ENCODE measurements at places on chromosomes 11 and 22.
A peak's percentile ranks its signal among the peaks of the same experiment; 100 is the strongest.

GRCh38 chr11:123799438-123799837 lies 6.7 kb downstream of the OR6M1 start:
- DNase-seq = no peak

DNA sequence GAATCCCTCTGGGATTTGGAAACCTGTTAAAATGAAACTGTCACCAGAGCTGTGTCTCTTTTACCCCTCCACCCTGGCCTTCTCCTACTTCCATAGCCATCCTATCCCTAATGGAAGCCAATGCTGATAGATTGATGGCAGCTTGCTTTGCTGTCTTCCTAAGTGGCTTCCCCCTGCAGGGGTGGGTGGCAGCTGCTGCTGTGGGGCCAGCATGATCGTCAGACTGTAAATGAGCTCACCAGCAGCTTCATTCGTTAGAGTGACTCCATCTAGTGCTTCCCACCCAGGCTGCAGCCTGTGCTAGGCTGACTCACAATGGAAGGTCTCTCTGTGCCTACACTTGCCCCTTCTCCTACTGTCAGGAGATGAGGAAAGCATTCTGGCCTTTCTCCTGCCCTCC lies 311.0 kb downstream of the BUD13 start:
- DNase-seq = no peak

DNA sequence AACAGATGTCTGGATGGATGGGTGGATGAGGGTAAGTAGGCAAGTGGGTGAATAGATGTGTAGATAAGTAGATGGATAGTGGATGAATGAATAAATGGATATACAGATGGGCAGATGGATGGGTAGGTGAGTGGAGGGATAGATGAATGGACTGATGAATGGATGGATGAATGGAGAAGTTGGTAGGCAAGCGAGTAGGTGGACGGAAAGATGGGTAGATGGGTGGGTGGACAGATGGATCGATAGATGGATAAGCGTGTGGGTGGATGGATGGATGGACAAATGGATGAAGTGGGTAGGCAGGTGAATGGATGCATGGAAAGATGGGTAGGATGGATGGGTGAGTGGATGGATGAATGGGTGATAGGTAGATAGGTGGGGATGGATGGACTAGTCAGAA lies 393.2 kb downstream of the SHANK2 start:
- DNase-seq = no peak

DNA sequence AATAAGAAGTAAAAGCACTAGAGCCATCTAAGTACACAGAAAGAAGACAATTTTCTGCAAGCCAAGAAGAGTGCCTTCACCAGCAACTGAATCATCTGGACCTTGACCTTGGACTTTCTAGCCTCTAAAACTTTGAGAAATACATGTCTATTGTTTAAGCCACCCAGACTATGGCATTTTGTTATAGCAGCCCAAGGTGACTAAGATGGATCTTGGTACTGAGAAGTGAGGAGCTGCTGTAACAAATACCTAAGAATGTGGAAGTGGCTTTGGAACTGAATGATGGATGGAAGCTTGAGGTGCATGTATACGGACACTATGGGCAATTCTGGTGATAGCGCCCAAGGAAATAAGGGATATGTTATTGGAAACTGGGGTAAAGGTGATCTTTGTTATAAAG lies 14.9 kb downstream of the CFAP300 start:
- DNase-seq = no peak

DNA sequence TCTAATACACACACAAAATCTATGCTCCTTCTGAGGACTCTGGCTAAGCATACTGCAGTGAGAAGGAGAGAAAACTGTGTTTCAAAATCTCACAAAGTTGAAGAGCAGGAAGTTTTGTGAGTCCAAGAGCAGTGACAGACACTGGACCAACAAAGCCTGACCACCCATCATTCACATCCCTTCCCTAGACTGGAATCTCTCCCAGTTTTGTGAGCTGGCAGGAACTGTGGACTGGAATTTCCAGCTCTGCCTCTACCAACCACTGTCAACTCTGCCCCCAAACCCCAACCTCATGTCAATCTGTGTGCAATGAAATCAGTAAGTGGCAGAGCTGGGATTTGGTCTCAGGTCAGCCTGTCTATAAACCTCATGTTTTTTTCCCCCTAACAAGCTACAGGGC lies 112.6 kb downstream of the ARL14EP start:
- DNase-seq = no peak

DNA sequence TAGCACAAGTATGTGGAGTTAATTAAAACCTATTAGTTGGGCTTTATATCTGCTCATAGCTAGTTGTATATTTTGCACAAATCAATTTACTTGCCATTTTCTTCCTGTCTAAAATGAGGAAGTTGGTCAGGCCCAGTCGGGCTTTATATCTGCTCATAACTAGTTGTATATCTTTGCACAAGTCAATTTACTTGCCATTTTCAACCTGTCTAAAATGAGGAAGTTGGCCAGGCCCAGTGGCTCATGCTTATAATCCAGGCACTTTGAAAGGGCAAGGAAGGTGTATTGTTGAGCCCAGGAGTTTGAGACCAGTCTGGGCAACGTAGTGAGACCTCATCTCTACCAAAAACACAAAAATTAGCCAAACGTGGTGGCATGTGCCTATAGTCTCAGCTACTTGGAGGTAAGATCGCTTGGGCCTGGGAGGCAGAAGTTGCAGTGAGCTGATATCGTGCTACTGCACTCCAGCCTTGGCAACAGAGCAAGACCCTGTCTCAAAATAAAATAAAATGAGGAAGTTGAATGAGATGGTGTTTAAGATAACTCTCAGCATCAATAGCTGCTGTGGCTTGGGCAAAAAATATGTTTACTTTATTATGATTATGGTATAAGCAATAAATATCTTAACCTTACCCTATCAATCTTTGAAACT lies 1558.6 kb upstream of the RAG2 start:
- no peak for DNase-seq

DNA sequence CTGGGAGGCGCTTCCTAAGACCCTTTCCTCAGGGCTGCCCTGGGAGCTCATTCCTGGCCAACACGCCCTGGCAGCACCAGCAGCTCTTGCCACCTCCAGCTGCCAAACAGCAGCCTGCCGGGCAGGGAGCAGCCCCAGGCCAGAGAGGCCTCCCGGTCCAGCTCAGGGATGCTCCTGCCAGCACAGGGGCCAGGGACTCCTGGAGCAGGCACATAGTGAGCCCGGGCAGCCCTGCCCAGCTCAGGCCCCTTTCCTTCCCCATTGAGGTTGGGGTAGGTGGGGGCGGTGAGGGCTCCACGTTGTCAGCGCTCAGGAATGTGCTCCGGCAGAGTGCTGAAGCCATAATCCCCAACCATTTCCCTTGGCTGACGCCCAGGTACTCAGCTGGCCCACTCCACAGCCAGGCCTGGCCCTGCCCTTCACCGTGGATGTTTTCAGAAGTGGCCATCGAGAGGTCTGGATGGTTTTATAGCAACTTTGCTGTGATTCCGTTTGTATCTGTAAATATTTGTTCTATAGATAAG lies 7.6 kb downstream of the SLC39A13 start:
- no peak for DNase-seq

DNA sequence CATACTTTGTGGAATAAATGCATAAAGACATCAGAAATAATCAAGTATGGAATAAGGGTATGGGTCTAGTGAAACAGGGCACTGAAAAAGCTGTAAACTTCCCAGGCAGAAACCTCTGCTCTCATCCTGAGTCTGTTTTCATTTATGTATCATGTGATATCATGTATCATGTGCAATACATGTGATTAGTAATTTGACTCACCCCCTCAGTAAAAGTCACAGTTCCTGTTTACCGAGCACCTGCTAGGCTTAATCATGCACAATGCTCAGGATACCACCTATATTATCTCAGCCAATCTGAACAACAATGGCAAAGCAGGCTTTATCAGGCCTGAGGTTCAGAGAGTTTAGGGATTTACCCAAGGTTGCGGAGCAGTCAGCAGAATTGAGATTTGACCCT lies 250.6 kb upstream of the TENM4 start:
- no peak for DNase-seq

DNA sequence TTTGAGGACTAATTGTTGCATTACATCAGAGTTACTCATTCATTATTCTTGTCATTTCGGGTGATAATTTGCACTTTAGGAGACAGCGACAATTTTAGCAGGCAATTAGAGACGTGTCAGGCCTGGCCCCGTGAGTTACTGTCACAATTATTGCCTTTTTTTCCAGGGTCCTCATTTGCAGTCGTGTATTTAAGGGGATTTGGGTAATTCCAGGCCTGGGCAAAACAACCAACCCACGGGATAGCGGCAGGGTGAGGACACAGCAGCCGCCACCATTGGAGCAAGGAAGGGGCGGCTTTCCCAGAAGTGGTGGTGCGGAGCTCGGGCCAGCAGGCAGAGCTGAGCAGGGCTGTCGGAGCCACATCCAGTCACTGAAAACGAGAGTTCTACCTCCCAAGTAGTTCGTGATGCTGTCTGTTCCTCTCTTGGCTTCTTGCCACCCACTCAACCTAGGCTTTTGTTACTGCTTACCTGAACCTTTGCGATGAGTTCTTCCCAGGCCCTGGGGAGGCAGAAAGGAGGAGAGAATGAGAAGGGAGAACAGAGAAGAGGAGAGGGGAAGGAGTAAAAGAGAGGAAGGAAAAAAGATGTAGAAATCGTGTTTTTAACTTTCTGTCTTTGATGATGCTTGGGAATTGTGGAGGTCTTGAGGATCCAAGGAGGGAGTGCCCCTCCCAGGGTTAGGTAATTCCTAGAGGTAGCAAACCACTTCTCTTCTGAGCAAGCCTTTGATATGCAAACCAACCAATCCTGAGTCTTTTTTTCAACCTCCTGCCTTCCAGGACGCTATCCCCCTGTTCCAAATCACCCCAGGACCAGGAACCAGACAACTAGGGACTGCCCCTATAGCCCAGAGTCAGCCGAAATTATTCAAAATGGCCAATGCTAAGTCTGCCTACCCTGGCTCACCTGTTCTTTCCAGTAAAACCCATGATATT lies 236.1 kb downstream of the MIAT start:
- DNase-seq = no peak

DNA sequence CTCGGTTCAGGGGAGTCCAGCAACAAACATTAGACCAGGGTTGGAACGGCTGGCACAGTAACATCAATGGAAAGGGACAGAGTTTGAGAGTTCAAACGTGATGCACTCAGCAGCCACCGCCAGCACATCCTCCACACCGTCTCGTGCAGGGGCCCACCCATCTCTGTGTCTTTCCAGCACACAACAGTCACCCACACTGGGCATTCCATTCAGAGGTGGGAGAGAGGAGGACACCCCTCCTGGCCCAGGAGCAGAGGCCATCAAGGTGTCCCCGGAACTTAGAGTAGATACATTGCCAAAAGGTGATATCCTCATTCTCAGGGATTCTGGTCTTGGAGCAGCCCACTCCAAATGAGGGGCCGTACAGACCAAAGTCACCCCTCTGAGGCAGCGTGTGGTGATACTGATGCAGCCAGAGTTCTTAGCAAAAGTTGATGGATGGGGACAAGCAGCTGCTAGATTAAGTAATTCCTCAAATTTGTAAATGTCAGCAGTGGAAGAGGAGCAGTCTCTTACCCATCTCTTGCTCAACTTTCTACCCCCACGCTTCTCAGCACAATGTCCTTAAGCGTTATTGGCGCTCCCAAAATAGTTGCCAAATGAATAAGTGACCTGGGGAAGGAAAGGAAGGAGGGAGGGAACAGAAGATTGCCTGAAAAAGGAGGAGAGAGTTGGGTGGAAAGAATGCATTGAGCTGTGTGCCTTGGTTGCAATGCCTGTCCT lies 5.5 kb downstream of the SNAP29 start:
- DNase-seq = no peak

GRCh38 chr11:20131788-20132666 lies 28.2 kb downstream of the DBX1 start:
- DNase-seq = peak; percentile 26

DNA sequence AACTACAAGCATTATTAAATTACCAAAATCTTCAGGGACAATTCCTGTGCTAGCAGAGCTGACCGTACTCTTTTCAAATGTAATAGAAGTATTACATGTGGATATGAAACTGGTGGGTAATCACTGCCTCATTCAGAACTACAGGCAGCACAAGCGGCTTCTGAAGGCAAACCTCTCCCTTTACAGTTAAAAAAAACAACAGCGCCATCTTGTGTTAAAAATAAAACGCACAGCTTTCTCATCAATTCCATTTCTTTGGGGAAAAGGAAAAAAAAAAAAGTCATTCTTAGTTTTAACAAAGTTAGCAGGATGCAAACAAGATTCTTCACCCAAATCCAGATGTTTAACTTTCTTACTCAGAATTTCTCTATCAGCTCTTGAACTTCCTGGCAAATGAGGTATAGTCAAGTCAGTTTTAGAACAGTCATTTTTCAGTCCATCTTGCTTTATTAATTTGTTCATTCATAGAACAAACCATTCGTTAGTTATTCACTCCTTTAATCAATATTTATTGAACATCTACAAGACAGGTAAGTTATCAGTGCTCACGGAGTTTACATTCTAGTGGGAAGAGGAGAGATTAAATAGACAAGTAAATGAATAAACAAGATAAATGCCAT lies 331.8 kb upstream of the MPPED2 start:
- no peak for DNase-seq

DNA sequence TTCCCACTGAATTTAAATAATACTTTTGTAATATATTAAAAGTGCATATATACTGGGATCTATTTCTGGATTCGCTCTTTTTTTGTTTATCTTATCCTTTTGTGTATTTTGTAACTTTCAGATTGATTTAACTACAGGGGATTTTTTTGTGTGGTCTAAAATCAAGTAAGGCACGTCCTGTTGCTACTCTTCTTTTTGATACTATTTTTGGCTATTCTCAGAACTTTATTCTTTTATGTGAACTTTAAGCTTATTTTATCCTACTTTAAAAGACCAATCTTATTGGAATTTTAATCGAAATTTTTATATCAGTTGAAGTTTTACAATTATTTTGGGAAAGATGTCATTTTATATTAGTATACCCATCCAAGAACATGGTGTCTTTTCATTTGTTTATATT lies 106.8 kb downstream of the UVRAG start:
- DNase-seq = no peak

DNA sequence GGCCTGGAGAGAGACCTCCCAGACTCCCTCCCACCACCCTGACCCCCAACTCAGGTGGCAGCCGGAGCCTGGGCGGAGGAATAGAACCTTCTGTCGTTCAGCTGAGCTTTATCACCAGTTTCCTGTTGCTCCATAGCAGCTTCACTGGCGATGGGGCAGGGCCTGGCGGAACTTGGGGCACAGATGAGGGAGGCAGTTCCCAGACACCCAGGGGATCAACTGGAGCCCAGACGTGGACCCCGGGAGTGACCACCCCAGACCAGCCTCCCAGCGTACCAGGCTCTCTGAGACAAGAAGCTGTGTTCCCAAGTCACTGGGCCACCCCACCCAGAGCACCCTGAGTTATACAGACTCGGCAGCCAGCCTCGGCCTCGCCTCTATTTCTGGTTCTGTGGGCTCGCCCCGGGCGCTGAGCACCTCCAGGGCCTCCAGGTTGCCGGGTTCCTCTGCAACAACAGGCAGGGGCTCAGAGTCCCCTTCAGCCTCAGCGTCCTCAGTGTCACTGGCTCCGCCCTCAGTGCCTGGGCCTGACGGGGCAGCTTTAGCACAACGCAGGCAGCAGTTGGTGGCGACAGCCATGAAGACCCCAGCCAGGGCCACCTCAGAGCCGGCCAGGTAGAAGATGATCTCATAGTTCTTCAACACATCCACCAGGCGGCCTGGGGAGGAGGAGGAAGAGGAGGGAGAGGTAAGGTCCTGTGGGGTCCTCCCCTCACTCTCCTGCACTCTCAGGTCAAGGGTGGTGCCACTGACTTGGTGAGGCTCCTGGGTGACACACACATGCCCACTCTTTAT lies 5.7 kb downstream of the SLC16A8 start:
- no peak for DNase-seq

GRCh38 chr11:119704849-119705248 lies 24.2 kb downstream of the NECTIN1 start:
- DNase-seq = no peak

GRCh38 chr11:44613153-44613552 lies 47.7 kb downstream of the CD82 start:
- DNase-seq = no peak
